ENCODE measurements at places on chromosomes 6 and 20. TPM values are rescaled to one million over a fixed set of nuclear protein-coding genes. Genes with fewer than 3 reads are reported as not detected.

The CTCFL gene
- total RNA-seq = 0.03 TPM

DNA sequence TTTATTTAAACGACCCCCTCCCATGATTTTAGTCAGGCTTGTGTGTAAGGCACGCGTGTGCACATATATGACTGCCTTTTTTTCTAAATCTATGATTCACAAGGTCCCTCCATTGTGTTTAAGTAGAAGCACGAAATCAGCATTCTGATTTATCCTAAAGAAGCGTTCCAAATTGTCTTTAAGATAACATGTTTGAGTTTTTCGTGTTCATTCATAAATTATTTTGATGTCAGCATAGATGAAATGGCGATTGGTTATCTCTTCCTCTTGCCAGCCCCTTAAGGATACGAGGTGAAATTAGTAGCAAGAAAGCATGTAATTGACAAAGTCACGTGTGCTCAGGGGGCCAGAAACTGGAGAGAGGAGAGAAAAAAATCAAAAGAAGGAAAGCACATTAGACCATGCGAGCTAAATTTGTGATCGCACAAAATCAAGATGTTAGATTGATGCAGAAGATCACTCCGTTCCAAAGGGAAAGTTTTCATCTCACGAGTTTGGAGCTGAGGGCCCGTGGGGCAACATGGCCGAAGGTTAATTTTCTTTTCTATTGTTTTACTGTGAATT is at the start of gene LIN28B:
Gene LIN28B (plus strand): TSS at position 377 of the 564 bp plus-strand sequence. CDS start 144 bp downstream, at position 521.
- DNase-seq = peak; percentile 47

DNA sequence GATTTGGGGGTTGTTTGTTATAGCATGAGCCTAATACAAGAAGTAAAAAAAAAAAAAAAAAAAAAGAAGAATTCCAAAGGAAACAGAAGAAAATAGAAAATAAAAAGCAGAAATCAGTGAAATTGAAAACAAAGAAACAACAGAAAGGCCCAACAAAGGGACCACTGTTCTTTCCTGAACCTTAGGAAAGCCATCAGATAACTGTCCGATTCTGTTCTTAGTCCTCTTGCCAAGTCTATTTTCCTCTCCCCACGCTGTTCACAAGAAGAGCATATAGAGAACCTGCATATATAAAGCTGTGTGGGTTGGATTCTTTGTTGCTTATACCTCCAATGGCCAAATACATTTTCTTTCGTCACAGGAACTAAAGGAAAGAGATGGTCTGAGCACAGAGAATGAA is 38.0 kb upstream of the IPCEF1 start:
- DNase-seq = no peak

- DNase-seq = no peak
These were observed 162.3 kb downstream of the TPBG start for GRCh38 chr6:82525775-82526495.

DNA sequence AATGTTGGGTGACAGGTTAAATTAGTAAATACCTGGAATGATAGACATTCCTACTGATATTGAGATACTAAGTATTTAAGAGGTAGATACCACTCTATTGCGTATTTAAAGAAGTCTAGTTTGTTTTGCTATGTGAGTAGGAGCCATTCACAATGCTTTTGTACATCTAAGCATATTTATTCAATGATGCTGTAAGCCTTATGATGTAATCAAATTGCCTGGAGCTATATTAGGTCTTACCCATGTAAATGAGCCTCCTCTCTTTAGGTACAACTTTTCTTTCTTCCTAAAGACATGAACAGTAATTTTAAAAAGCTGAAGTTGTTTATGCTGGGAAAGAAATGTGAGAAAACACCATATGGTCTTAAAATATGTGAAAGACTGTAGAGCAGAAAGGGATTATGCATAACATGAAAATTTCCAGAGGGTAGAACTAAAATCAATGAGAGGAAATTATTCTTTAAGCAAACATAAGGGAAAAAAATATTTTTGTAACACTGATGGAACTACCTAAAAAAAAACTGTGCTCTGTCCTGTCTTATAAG is 526.7 kb downstream of the EPHA7 start:
- DNase-seq = no peak

The E2F3 gene
- total RNA-seq = 9.0 TPM

- peak; percentile 74 for DNase-seq
These were observed 19.7 kb downstream of the NDRG3 start for GRCh38 chr20:36726168-36726567.

DNA sequence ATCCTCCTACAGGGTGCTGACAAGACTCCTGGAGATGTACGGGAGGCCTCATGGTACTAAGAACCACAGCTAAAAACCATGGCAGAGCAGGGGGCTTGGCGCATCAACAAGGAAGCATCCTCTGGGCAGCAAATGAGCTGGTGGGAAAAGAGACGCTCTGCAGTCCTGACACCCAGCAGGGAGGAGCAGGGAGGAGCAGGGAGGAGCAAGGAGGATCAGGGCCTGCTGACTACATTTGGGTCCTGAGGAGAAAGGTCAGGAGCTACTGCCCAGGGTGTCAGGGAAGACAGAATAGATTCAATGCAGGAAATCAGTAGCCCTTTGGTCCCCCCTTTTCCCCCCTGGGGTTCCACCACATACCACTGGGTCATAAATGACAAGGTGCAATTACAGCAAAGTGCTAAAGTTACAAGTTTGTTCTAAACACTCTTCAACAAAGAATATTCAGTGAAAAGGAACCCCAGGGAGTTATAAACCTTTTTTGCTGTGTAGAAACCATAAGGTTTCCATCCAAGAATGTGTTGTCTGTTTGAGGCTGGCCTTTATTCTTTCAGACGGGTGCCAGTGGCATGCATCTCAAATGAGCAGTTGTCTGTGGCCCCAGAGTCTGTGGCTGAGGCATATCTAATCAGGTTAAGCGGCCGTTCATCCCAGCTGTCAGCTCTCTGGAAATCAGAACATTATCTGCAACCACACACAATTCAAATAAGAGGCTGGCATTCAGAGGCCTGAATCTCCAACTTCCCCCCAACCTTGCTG is 325.0 kb downstream of the CDC5L start:
- DNase-seq = no peak

GRCh38 chr6:33169291-33170175 is 22.7 kb downstream of the COL11A2 start:
- no peak for DNase-seq

All from G401 (cell line).